Ecto neural progenitor cell (in vitro differentiated cells): ENCODE measurements at places on chromosomes 5 and 9.

- DNase-seq: no peak
Measured at GRCh38 chr5:56172241-56172640, 60.9 kb downstream of the ANKRD55 start.

- DNase-seq: no peak
Measured at GRCh38 chr9:8916771-8917170, 1117.2 kb upstream of the DMAC1 start.

DNA sequence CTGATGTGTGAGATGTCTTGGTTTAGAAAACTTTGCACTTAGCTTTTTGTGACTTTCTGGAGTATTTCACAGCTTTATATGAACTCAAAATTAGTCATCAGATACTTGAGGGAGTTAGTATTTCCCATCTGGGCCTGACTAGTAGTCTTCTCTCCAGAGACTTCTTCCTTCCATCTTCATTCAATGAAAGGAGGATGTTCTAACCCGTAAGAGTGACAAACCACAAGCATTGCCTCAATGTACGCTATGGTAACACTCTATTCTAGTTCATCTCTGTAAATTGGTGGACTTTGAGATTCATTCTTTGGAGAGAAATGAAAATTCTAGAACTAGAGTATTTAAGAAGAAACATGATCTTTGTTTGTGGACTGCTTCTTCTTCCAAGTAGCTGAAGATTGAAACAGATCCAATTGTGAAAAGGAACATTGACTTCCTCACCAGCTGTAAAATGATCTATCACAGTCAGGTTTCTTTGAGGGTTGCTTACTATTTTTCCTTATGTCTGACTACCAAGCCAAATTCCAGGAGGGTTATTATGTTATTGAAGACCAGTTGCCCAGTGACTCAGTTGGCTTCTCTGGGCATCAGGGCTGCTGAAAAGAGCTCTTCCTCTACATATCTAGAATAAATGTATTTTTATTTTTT lies 157.6 kb downstream of the SLC12A2 start:
- DNase-seq: no peak

DNA sequence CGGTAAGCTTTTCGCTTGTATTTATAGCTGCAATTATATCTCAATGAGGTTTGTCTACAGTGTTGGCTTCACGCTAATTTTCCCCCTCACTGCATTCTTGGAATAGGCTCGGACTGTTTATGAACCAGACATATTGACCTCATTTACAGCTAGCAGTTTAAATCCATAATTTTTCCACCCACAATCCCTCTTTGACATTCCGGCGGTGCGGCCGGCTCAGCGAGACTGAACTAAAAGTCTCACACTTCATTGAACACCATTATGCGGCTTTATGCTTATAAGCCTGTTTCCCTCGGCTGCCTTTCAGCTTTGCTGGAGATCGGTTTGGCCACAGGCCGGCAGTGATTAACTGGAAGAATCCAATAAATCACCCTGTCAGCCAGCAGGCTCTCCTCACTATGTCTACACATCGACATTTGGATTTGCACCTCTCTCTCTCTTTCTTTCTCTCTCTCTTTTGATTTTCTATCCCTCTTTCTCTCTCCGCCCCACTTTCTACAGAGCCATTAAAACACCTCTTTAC lies 315.0 kb upstream of the TLE4 start:
- DNase-seq: peak; percentile 74

DNA sequence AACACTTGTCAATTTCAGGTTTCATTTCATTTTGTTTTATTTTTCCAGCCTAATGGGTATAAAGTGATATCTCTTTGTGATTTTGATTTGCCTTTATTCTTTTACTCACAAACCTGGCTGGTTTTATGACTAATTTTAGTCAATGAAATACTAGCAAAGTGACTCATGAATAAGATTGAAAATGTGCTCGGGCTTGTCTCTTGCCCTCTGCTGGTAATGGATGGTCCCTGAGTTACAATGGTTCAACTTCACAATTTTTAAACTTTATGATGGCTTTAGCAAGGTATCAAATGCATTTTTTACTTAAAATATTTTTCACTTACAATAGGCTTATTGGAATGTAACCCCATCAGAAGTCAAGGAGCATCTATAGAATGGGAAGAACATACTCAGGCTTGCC lies 431.4 kb upstream of the CCNG1 start:
- no peak for DNase-seq

- no peak for DNase-seq
Measured at GRCh38 chr5:6713274-6714225, at the start of gene TENT4A. TENT4A (plus strand) TSS chr5:6713432; CDS start chr5:6713984, 552 bp downstream.

GRCh38 chr9:5756633-5757032 lies 76.3 kb downstream of the ERMP1 start:
- no peak for DNase-seq

- DNase-seq: no peak
Measured at GRCh38 chr5:22938362-22938761, 85.2 kb upstream of the CDH12 start.

GRCh38 chr5:116441223-116441622 lies 133.4 kb downstream of the SEMA6A start:
- DNase-seq: no peak

DNA sequence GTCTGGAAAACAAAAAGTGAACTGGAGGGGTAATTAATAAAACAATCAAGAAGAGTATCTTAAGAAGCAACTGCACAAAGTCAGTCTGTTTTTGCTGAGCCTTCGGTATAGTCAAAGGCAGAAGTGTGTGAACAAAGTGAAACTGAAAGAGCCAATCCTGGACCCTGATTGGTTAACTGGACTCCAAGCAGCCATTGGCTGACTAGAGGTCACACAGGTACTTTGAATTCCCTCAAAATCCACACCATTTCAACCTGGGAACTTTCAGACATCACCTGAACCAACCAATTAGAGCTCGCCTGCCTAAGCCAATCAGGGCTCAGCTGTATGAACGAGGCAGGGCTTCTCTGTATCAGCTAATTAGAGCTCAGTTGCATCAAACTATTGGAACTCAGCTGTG lies 286.7 kb downstream of the TLE4 start:
- DNase-seq: no peak

GRCh38 chr5:66628561-66628960 lies 32.4 kb downstream of the MAST4 start:
- DNase-seq: no peak

DNA sequence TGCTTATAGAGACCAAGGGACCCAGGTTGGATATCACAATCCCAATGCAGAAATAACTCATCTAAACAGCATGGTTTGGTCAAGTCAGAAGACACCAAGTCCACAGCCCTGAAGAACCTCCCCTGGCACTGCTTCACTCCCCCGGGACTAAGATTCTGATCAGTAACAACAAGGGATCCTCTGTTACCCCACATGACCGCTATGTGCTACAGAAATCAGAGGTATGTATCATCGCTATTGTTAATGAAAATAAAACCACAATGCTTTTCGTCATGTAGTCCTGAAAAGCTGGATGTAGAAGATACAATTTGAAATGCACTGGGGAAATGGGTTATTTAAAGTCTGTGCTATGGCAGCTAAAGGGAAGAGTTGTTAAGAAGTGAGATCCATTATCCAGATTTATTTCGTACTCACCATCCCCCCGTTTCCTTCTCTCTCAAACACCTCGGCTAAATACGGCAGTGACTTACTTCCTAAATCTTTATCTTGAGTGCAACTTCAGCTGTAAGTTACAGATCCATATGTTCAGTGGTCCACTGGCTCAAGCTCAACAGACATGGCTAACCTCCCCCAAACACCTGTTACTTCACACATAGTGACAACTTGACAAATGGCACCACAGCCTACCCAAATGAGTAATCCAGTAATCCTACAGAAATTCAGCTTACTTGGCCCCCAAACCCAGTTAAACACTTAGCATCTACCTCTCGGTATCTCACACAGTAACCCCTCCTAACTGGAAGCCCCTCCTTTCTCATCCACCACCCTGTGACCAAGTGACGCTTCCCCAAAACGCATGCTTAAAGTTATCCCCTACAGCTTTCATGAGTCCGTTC lies 129.2 kb downstream of the MYO10 start:
- DNase-seq: no peak

DNA sequence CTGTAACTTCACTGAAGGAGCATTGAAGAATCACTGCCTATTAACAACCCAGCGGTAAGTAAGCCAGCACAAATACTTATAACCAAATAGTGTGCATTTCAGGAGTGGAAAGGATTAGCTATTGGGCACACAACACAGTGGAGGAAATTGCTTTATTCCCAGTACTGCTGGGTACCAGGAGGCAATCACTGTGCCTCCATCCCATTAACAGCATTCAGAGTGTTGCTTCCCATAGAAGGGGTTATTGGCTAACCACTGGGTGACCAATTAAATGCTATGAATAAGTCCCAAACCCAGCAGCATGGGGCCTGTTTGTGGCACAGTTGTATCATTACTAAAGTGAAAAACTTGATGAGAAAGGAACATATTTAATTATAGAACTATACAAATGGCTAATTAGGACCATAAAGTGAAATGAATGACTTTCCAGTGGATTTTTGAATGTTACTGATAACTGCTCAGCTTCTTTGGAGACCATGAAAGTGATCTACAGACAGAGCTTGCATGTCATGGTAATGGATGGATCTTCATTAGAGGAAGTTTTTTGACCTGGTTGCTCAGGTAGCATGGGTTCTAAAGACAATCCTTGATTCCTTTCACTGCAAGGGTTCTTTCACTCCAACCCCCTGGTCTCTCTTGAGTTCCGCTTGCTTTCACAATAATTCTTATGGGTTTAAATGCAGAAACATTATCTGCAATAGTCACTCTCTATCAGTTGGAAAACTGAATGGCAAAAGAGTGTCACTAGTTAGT lies 413.3 kb upstream of the RORB start:
- DNase-seq: no peak

GRCh38 chr9:81653240-81653639 lies 36.1 kb downstream of the TLE1 start:
- no peak for DNase-seq

- DNase-seq: no peak
Measured at GRCh38 chr9:18745710-18746109, 271.8 kb downstream of the ADAMTSL1 start.

DNA sequence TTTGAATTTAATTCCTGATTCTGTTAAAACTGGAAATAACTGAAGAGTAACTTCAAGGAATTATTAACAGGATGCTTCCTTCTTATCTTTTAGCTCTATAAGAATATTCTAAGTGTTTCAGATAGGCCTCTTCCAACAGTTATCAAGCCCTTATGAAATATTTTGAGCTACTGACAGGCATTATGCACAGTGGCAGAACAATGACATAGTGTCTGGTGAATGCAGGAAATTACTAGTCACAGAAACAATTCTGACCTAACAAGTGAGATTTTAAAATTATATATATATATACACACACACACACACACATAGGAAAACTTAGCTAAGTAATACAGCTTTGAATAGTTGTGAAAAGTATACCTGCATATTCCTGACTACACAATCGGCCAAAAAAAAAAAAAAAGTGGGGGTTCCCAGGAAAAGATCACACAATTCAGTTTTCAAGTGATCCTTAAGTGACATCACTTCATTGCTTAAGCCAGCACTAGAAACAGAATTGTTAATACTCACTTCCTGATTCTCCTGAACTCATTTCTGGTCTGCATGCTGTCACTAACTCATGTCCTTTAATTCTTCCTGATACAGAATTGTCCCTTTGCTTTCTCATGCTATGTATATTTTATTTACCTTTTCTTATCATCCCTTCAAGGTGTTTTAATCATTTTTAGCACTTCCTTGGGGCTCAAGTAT lies 77.3 kb downstream of the SLC25A46 start:
- DNase-seq: no peak

DNA sequence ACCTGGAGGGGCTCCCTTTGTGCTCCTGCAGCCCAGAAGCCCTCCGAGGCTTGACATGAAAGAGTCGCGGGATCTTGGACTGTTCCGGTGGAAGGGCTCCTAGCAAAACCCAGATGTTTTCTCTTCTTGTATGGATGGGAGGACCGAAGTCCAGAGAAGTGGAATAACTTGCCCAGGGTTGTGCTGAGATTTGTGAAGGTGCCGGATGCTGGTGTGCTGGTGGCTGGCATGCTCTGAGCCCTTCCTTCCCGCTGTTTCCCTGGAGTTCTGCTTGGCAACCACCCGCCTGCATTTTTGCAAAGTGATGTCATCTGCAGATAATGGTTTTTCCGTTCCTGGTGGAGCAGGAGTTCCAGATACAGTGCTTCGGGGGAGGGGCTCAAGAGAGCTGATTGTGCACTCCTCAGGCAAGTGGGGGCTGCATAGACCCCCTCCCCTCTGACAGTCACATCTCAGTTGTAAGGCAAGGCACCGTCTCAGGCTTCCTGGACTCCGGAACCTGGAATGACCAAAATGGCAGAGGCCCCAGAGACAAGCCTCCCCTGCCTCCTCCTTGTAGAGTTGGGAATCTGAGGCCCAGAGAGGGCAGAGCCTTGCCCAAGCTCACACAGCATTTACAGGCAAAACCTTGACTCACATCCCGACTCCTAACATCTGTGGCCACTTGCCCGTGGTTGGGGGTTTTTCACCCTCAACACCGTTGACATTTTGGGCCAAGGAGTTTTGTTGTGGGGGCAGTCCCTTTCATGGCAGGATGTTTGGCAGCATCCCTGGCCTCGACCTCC lies 157.0 kb downstream of the RGS3 start:
- DNase-seq: peak; percentile 60

DNA sequence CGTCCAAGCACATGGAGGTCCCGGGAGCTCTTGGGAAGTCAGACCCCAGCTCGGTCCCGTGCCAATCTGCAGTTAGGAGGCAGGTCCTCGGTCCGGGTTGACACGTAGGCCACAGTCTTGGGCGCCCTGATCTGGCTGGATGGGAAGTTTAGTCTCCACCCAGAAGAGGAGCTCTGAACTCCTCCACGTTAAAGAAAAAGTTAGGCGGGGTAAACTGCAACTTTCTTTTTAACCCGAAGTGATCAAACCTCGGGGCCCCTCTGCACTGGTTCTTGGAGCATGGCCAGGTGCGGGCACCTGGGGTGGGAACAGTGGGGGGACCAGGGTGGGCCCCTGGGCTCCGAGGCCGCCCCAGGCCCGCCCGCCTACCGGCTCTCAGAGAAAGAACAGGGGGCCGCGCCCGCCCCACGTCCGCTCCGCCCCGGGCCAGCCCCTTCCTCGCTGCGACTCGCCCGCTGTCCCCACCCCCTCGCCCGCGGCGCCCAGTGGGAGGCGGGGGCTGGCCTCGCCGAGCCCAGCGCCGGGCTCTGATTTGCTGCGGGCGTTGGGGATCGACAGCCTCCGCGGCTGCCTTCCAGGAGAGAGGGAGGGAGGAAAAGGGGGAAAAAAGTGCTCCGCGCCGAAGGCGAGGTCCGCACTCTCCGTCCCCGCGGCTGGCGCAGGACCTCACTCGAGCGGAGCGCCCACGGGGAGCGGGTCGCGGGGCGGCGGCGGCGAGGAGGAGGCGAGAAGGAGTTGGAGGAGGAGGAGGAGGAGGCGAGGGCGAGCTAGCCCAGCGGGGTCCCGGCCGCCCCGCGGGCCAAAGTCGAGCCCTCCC lies at the start of gene COL5A1:
Gene COL5A1, plus strand, starts transcription at position 631 of the 817 bp plus-strand sequence. CDS start 385 bp downstream, outside the sequence.
- DNase-seq: peak; percentile 94

DNA sequence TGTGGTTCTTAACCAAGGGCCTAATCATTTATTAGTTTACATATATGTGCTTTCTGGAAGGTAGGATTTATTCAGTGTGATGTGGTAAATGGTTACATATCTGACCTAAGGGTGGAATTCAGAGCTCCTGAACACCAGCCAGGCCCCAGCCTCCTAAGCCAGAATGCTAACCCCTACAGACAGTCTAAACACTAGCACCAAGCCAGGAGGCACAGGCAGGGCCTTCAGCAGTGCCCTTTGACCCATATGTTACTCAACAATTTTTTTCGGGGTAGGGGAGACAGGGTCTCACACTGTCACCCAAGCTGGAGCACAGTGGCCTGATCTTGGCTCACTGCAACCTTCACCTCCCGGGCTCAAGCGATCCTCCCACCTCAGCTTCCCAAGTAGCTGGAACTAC lies 40.3 kb downstream of the PRKACG start:
- no peak for DNase-seq
